ENCODE measurements at places on chromosomes 1 and 21. TPM values are rescaled to one million over a fixed set of nuclear protein-coding genes. Genes with fewer than 3 reads are reported as not detected.

DNA sequence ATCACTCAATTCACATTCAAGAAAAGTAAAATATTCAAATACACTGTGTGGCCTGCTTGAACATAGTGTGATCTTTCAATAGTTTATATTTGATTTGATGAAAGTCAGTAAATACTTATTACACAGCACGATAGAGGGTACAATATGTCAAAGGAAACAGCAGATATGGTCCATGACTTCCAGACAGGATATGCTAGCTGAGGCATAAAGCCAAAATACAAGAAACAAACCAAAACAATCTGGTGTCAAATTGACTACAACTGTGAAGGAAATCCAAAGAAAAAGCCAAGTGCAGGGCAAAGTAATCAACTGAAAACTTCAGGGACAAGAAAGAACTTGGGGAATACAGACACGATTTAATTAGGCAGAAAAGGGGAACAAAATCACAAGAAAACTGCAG is 19.3 kb downstream of the RRAGC start:
- H3K4me3 ChIP-seq, result no peak overlapping the region
- peaks cover 14% of the 10 kb centered on the region for H3K36me3 ChIP-seq
- no peak overlapping the region for H3K27ac ChIP-seq
- H3K27me3 ChIP-seq, result no peaks in the 10 kb centered on the region
- DNase-seq, result no peak
- H3K4me1 ChIP-seq, result no peaks in the 10 kb centered on the region

DNA sequence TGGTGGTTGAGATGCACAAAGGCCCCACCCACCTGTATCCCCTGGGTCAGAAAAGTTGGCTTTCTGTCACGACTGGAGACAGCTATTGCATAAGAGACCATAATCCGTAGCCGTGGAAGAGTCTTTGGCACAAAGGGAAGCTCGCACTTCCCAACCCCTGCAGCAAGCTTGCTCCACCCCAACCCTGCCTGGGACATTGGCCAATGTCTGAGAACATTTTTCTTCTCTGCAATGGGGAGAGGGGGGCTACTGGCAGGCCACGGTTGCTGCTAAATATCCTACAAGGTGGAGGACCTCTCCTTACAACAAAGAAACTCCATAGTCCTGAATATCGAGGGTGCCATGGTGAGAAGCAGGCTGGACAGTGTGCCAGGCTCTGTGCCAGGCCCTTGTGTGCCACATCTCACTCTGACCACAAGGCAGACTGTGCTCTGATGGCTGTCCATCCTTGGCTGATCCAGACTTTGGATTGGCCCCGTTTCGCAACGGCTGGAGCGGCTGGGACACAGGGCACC is 104.1 kb downstream of the CSMD2 start:
- DNase-seq, result no peak
- H3K27ac ChIP-seq, result no peak overlapping the region
- no peaks in the 10 kb centered on the region for H3K36me3 ChIP-seq
- no peaks in the 10 kb centered on the region for H3K27me3 ChIP-seq
- H3K4me1 ChIP-seq, result no peaks in the 10 kb centered on the region
- no peak overlapping the region for H3K4me3 ChIP-seq

SPATA17 gene
- 0.51 TPM for total RNA-seq

PIGR gene
- total RNA-seq, result 1.4 TPM

DNA sequence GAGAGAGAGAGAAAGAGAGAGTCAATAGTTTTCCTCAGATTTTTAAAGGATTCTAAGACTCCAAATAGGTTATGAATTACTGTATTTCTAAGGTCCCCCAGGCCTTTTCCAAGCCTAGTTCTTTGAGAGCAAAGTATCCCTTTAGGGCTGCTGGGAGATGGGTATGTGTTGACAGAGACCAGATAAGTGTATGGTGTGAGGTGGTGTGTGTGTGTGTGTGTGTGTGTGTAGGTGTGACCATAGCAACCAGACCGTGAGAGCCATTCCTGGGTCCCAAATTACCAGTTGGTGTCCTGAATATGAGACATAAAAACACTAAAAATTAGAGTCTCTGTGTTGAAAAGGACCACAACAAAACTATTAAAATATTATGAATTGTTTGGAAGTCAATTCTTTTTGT is 41.7 kb upstream of the DNAJC6 start:
- H3K4me1 ChIP-seq, result no peaks in the 10 kb centered on the region
- H3K27ac ChIP-seq, result no peak overlapping the region
- DNase-seq, result no peak

GRCh38 chr1:179872558-179872957 is 5.0 kb downstream of the TOR1AIP2 start:
- H3K4me3 ChIP-seq, result no peak overlapping the region
- no peak for DNase-seq
- peaks cover 11% of the 10 kb centered on the region for H3K4me1 ChIP-seq
- peaks cover 31% of the 10 kb centered on the region for H3K36me3 ChIP-seq
- H3K27me3 ChIP-seq, result no peaks in the 10 kb centered on the region

CADM3 gene
- total RNA-seq, result 0.28 TPM

- DNase-seq, result no peak
- no peaks in the 10 kb centered on the region for H3K4me1 ChIP-seq
- H3K27me3 ChIP-seq, result peaks cover 3% of the 10 kb centered on the region
- H3K27ac ChIP-seq, result no peak overlapping the region
- no peak overlapping the region for H3K4me3 ChIP-seq
Observed at GRCh38 chr21:45962531-45963231, 18.9 kb upstream of the COL6A1 start.

DNA sequence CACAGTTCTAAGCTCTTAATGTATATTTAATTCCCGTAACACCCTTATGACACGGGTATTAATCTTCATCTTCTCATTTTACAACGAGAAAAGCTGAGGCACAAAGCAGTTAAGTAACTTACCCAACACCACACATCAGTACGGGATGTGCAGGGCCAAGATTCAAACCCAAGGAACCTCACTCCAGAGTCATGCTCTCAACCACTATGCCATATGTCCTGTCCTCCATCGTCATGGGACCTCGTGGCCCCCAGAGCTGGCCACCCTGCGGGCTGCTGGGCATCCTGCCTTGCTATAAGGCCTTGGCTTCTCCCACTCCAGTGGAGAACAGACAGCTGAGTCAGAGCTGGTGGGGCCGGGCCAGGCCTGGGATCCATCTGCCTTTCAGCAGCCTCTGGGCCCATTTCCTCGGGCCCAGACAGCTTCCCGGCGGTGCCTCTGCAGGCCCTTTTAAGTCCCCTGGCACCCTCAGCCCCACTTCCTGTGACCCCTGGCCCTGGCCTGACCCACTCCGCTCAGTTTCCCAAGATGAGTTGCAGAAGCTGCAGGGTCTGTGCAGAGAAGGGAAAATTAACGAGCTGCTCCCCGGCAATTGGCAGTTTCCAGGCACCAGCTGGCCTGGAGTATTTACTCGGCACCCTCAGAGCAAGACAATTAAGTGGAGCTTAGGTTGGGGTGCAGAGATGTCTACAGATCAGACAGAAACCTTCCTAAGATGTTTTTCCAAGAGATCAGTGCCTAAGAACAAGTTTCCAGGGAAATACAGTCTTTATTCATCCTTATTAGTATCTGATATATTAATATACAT is 98.2 kb downstream of the EPHB2 start:
- H3K27me3 ChIP-seq, result no peaks in the 10 kb centered on the region
- H3K4me3 ChIP-seq, result no peak overlapping the region
- no peak for DNase-seq
- H3K27ac ChIP-seq, result no peak overlapping the region
- no peaks in the 10 kb centered on the region for H3K4me1 ChIP-seq
- H3K36me3 ChIP-seq, result no peaks in the 10 kb centered on the region

CRABP2 gene
- total RNA-seq, result 1,115 TPM

DNA sequence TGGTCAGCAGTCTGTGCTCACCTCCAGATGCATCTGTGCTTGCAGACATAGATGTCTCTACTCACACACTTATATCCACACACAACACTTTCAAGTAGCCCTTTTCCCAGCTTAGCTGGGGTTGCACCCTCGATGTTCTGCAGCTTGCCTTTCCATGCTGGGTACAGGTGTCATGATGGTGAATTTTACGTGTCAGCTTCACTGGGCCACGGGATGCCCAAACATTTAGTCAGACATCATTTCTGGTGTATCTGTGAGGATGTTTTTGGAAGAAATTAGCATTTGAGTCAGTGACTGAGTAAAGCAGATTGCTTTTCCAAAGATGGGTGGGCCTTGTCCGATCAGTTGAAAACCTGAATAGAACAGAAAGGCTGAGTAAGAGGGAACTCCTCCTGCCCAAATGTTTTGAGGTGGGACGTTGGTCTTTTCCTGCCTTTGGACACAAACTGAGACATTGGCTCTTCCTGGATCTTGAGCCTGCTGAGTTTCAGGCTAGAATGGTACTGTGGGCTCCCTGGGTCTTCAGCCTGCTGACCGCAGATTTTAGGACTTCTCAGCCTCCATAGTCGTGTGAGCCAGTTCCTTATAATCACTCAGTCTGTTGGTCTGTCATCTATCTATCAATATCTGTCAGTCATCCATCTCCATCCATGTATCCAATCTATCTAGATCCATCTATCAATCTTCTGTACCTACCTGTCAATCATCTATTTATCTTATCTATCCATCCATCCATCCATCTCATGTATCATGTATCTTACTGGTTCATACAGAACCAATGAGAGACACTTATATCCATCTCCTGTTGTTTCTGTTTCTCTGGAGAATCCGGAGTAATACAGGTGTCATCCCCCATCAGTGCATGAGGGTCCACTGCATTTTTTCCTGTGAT is 12.7 kb upstream of the OBSCN start:
- no peaks in the 10 kb centered on the region for H3K4me1 ChIP-seq
- DNase-seq, result no peak
- no peak overlapping the region for H3K4me3 ChIP-seq
- H3K27ac ChIP-seq, result no peak overlapping the region
- H3K27me3 ChIP-seq, result no peaks in the 10 kb centered on the region

DR1 gene
- 39.0 TPM for total RNA-seq

DNA sequence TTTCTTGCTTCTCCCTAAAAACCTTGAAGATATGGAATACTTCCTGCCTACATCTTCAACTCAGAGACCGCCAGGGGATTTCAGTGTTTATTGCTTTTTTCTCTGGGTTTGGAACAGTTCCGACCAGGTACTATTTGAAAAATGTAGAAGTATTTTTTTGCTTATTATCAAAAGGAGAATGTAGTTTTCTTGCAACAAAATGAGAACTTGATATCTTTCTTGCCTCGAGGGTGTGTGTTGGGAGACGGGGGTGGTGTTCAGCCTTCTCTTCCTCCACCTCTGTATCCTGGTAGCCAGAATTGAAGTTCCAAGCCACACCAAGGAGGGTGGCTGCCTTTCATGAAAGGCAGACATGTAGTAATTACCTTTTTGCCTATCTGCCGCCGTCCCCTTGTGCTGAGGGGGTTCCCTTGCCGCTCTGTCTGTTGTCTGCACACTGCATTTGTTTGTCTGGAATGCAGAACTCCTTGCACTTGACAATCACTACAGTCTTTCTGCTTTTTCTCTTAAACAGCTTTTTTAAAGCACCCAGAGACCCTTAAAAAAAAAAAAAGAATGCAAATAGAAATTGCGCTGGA is 212.1 kb downstream of the PBX1 start:
- H3K4me1 ChIP-seq, result no peaks in the 10 kb centered on the region
- H3K27me3 ChIP-seq, result no peaks in the 10 kb centered on the region
- no peak overlapping the region for H3K4me3 ChIP-seq
- H3K36me3 ChIP-seq, result no peaks in the 10 kb centered on the region
- H3K27ac ChIP-seq, result no peak overlapping the region

KRTAP21-2 gene
- total RNA-seq, result not detected

- H3K36me3 ChIP-seq, result no peaks in the 10 kb centered on the region
- no peak for DNase-seq
- no peak overlapping the region for H3K27ac ChIP-seq
- H3K4me1 ChIP-seq, result no peaks in the 10 kb centered on the region
Observed at GRCh38 chr1:180249725-180250498, 19.8 kb downstream of the LHX4 start.

IL19 gene
- total RNA-seq, result not detected

DNA sequence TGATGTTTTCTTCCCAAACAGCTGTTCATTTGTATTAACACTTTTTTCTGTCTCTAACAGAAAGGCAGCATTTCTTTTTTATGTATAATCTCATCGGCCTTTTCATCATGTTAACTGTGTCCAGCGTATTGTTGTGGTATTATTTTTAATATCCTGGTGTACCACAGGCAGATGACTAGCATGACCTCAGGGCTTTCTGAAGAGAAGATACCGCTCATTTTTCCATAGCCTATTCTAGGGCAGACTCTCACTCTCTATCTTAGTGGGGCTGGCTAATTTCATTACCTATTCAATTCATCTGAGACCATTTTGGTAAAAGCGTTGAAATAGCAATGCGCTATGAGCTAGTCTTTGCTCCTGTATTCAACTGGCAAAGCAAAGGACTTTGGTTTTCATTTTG is 209.9 kb downstream of the SDCCAG8 start:
- no peaks in the 10 kb centered on the region for H3K36me3 ChIP-seq
- H3K27me3 ChIP-seq, result no peaks in the 10 kb centered on the region

PTCH2 gene
- total RNA-seq, result 0.74 TPM

DNA sequence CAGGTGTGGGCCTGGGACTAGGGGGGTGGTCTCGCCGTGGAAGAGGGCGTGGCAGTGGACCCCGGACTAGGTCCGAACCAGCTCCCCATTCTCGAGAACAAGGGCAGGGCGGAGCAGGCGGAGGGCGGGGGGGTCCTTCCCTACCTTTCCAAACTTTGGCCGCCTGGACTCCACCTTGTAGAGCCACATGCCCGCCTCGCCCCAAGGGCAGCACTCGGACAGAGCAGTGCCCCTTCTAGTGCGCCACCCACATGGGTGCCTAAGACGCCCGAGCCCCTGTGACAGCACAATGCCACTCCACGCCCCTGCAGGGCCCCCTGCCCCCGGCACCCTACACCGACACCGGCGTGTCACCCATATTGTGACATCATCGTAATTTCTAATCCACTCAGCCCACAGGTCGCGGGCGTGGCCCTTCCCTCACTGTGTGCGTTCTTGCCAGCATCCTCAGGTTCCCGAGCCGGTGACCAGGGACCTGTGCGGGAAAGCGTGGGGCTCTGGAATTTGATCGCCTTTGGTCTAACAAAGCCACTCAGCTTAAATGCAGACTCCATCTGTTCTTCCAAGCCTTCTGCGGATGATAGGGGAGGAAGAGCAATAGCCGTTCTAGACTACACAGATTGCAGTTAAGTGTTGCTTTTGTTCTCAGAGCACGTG is 553 bp upstream of the STMN1 start:
- no peaks in the 10 kb centered on the region for H3K27me3 ChIP-seq
- peak overlapping the region; percentile 75 for H3K27ac ChIP-seq
- DNase-seq, result no peak
- peaks cover 16% of the 10 kb centered on the region for H3K4me1 ChIP-seq

ACTL8 gene
- not detected for total RNA-seq

CELA3B gene
- 3.4 TPM for total RNA-seq

GPATCH3 gene
- 29.7 TPM for total RNA-seq

GRCh38 chr1:82179131-82179530 is 378.4 kb downstream of the ADGRL2 start:
- H3K27ac ChIP-seq, result no peak overlapping the region

DNA sequence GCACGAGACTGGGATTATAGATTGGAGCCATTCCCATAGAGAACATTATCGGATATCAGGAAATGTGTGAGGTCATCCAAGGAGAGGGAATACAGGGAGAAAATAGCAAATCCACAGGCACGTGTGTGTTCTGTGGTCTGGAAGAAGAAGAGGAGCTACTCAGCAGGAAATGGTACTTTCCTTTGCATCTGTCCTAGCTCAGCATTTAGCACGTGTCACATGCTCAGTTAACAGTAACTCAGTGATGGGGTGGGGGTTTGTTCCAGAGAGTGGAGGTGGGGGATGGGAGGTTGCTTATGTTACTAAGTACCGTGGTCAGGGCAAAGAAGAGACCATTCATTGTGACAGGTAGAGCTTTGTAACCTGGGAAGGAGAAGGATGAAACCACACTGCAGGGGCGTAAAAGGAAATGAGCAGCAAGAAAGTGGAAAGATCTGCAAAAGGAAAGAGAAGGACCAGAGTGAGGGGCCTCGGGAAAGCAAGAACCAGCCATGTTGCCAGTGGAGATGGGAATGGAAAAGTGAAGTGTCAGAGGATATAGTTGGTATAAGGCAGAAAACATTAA is 100.4 kb downstream of the ATP5PO start:
- H3K27ac ChIP-seq, result no peak overlapping the region
- no peak for DNase-seq
- H3K36me3 ChIP-seq, result peaks cover 6% of the 10 kb centered on the region
- H3K27me3 ChIP-seq, result no peaks in the 10 kb centered on the region
- H3K4me1 ChIP-seq, result no peaks in the 10 kb centered on the region
